Stimulated activated CD4-positive, alpha-beta T cell treated with anti-CD3 and anti-CD28 coated beads, Interleukin-4, amount 100 ng/mL, for 1 hour (primary cell): ENCODE measurements at places on chromosomes 5 and 9.

GRCh38 chr5:112183103-112183711, 235.9 kb downstream of the EPB41L4A start:
- no peak for DNase-seq

GRCh38 chr5:900781-901180, 8.1 kb downstream of the TRIP13 start:
- DNase-seq, result no peak

- DNase-seq, result no peak
Measured at GRCh38 chr9:128824911-128825310, 4.7 kb downstream of the SPOUT1 start.

DNA sequence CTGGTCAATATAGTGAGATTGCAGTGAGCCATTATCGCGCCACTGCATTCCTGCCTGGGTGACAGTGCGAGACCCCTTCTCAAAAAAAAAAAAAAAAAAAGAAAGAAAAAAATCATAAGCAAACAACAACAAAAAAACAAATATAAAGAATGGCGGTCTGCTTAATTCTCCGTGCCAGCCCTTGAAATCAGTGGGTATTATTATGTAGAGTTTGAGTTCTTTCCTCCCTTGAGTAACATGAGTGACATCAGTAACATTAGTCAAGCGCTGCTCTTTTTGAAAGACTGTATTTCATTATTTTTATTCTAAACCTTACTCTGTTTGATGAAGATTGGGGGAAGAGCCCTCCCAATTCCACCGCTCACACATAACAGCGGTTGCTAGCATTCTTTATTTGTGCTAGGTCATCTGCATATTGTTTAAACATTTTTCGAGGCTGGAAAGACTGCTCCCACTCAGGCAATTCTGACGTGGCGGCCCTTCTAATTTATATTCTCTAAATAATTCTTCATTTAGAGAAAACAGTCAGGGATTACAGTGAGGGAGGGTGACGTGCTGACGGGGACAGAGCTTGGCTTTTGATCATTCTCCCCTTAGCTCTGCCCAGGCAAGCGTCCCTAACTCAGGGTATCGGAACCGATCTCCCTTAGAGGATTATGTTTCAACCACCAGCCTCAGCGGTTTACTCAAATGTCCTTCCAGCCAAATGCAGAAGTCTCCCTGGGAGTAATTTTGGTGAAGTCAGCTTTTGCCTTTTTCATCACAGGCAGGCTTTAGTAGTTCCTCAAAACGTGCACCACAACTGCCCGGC, 860 bp upstream of the MARCHF6 start:
- peak; percentile 31 for DNase-seq

DNA sequence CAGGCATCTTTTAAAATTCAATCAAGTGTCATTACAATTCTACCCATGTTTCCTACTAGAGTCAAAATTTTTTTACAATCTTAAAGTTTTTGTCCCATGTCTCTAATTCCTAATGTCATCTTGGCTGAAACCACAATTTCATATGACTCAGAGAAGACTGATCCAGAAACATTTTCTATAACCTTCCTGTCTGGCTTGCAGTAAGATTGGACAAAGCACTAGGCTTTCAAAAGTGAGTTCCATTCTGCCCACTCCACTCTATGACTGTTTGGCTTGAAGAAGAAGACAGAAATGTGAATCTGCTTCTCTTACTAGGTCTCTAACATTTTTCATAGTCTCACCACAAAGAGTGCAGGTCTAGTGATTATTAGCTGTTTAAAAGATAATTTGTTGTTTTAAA, 88.8 kb downstream of the NR3C1 start:
- DNase-seq, result no peak

- no peak for DNase-seq
Measured at GRCh38 chr5:167219298-167219697, 1072.1 kb upstream of the WWC1 start.

DNA sequence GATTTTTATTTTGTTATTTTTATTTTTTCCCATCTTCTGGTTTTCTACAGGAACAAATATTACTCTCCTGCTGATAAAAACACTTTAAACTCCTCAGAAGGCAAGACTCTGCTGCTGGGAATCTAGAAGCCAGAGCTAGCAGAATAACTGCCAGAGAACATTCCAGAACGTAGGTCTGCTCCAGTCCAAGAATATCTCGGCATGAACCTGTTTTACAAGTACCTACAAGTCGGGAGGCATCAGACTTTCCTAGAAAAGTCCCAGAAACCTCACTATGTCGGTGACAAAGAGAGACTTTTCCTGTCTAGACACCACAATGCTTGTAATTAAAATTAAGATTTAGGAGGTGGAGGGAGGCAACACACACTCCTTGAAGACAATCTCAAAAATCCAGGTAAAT, 41.4 kb downstream of the FABP6 start:
- no peak for DNase-seq

DNA sequence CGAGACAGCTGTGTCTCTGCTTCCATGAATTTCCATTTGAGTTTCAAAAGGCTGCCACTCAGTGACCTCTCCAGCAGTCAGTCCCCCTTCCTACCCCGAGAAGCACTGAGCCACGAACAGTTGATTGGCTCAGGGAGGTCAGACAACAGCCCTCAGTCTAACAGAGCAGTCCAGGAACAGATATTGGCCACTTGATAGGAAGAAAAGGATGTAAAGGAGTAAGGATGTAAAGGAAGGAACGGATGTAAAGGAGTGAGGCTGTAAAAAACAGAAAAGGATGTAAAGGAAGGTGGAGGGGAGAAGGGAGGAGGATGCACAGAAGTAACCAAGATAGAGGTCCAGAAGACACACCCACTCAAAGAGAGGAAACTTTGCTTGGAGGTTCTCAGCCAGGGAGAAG, 3.2 kb upstream of the NR4A3 start:
- DNase-seq, result no peak

- DNase-seq, result no peak
Measured at GRCh38 chr5:126428421-126428820, 5.2 kb downstream of the GRAMD2B start.

- DNase-seq, result no peak
Measured at GRCh38 chr9:118395415-118395814, 691.2 kb downstream of the TLR4 start.

GRCh38 chr9:113600023-113600823, 136.7 kb downstream of the RGS3 start:
- no peak for DNase-seq

DNA sequence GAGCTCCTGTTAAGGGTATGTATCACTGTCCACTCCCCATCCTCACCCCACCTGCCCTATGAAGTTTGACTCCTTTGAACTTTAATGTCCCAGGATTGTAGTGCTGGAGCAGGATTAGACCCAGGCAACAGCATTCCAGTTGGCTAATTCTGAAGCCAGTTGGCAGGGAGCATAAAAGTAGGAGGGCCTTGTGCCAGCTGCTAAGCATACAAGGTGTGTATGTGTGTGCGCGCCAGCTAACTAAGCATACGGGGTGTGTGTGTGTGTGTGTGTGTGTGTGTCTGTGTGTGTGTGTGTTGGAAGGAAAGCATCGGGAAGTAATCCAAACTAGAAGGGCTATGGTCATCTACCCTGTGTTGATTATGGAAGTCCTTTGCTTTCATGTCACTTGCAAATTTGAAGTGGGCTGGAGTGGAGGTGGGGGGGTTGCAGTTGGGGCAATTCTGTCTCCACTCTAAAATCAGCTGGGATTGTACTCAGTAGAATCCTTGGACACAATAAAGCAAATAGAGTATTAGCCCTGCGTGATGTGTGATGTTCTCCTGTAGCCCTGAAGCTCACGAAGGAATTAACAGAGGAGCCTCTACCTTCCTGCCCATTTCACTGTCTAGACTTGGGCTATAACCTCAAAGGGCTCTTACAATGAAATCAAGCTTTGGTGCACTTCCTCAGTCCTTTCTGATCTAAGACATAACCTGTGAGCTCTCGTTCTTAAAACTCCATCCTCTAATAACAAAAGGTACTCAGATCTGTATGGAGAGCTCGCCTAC, 26.9 kb downstream of the HMGCR start:
- DNase-seq, result no peak

GRCh38 chr5:82329393-82329792, 51.2 kb upstream of the RPS23 start:
- DNase-seq, result no peak

GRCh38 chr5:159725475-159725874, 190.8 kb upstream of the ADRA1B start:
- DNase-seq, result no peak

DNA sequence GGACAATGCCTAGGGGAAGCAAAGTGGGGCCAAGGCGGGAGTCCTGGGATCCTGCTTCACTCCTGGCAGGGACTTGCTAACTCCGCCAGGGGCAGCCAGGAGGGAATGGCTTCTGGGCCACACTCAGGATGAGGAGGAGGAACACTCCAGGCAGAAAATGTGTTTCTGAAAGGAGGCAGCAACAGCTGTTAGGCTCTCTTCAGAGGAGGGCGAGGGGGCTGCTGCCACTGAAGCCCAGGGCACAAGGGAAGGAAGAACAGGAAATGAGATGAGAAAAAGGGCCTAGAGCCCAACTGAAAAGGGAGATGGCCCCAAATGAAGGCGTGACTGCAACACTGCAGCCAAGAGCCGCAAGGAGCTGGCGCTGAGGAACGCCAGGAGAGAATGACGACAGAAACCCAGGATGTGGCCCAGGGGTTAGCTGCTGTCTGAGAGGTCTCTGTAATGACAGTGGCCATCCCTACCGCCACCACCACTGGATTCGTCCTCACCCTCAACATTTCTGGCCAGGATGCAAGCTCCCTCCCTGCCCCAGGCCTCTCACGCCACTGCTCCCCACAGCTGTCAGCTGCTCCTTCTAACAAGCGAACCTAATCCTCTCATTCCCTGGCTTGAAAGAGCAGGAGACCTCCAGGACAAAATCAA, 15.8 kb downstream of the PSMB7 start:
- no peak for DNase-seq

DNA sequence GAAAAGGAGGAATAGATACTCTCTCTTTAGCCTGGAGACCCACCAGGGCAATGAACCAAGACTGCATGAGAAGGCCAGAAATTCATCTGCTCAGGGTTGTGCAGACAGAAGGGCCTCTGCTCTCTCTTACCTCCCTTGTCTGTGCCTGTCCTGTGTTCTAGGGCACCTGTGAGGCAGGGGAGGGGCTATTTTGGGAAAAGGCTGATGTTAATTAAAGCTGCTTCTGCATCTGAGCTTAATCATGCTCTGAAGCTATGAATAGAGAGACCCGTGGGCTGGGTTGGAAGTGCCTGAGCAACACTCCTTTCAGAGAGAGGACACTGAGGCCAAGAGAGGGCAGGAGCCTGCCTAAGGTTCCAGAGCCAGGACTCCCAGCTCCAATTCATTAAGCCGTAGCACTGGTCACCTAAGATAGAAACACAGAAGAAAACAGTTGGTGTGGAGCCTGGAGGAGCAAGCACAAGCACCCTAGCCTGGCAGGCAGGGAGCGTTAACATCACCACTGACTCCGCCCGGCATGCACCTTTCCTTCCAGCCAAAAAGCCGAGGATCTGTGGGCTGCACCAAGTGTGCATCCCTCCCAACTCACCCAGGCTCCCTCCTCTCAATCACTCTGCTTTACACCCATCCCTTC, 31.4 kb upstream of the STING1 start:
- no peak for DNase-seq

- peak; percentile 89 for DNase-seq
Measured at GRCh38 chr9:136799854-136800657, 3.9 kb downstream of the CCDC183 start.

DNA sequence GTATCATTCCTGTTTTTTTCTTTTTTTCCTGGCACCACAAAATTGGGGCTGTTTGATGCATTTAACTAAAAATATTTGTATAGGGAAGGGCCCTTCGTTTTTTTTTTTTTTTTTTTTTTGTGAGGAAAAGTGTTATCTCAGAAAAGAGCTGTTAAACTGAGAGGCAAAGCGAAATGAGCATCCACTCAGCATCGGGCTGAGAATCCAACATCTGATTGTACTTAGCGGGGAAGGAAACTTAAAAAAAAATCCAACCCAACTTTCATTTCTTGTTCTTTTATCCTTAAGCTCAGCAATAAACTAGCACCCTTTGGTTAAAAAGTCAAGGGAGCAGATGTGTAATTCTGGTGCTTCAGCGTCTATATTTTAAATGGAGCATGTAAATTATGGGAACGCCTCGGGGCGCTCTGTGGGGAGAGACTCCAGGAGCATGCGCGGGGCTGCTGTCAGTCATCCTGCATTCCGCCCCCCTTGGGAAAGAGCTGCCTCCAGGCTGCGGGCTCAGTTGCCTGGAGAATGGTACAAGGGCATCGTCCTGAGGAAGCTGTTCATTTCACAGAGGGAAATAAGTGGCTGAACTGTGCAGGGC, 33.3 kb downstream of the DMRT2 start:
- DNase-seq, result no peak

DNA sequence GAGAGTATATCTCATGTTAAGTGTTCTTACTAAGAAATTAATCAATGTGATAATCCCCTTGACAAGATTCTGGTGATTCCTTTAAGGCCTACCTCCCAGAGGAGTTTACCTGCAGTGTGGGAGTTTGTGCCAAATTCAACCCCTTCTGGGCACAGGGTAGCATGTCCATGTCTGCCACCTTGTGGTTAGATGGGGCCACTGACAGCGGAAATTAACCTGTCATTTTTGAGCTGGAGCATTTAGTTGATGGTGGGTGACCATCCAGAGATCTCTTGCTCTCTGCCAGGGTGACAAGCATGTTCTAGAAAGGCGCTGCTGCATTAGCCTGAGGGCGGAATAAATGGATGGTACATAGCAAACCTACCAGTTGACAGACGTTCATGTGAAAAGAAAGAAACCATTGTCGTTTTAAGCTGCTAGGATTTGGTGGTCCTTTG, 132.2 kb downstream of the FBXO4 start:
- peak; percentile 47 for DNase-seq

DNA sequence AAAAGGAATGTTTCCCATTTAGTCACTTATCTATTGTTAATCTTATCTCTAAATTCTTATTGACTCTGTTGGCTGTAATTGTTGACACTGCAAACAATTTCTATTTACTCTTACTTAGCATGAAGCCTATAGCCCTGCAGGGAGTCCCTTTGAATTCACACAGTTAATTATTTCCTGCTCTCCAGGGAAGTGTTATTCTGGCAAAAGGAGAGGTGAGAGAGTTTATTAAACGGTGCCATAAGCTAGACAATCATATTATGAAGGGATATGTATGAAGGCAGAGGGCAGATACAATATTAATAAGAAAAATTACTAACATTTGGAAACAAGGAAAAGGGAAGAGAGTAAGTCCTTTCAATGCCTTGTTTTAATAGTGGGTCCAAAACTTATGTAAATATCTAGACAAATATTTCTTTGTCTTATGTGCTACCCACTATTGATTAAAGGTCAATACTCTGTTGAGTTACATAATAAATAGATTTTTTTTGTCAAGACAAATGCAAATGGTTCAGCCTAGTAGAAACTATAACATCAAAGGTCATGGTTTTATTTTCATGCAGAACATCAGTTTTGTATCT, 107.1 kb downstream of the CDH18 start:
- no peak for DNase-seq

- no peak for DNase-seq
Measured at GRCh38 chr5:53123702-53124101, 14.1 kb upstream of the MOCS2 start.
